Activated T-cell treated with anti-CD3 and anti-CD28 coated beads, Interleukin-2, amount 50 U/mL, for 24 hours (primary cell): ENCODE measurements at places on chromosomes 7 and 10.
A peak's percentile ranks its signal among the peaks of the same experiment; 100 is the strongest.

DNA sequence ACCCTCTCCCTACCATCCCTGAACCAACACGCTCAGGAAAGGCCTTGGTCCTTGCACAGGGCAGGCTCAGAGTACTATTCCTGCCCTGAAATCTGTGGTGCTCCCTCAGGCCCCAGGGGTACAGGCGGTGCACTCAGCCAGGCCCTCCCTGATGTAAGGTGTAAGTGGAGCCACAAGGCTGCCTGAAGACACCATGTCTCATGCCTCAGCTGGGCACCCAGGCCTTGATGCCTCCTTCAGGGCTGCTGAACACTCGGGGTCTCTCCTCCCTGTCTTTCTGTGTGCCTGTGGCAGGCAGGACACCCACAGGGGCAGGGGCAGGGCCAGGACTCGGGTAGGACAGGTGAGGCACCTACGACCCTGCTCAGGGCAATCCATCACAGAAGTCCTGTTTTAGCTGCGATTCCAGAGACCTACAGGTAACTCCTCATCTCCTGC is 22.9 kb upstream of the ANTXRL start:
- DNase-seq, result no peak

DNA sequence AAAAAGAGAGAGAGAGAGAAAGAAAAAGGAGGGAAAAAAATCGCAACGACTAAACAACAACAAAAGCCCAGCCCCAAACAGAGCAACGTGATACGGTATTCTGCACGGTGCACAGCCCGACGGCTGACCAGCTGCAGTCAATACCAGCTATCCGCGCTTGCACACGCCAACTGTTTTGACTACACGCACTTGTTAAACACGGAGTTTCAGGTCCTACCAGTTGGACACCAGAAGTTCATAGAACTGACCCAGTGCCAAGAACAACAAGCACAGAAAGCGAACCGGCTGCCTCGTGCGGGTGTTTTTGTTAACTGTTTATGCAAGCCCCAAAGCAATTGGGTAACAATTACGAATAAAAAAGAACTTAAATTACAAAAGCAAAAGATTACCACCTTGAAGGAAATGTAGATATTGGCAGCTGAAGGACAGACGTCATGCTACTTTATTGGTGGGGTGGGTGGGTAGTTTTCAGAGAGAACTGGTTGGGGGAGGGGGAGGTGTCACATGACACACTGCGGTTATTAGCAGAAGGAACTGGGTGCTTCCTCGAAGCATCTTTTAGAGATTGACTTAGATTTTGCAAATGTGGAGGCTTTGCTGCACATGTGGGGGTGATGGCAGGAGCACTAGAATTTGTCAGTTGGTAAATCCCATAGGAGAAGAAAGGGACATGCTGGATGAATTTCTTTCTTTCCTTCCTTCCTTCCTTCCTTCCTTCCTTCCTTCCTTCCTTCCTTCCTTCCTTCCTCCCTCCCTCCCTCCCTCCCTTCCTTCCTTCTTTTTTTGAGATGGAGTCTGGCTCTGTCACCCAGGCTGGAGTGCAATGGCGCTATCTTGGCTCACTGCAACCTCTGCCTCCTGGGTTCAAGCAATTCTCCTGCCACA is 110.6 kb upstream of the EFCAB10 start:
- DNase-seq, result peak; percentile 55

DNA sequence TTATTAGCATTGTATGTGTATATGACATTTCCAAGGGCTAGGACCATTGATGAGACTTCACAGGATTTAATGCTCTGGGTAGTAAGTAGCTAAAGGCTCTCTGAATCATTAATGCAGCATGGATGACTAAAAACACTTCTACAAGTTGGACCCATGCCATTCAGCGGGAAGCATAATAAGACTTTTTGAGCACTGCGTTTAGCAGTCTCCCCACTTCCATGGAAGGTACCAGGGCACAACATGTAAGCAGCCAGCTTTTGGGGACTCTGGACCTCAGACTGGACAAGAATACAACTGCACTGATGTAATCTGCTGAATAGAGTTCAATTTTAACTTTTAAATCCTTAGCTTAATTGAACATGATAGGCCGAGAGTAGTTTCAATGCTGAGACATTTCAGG is 191.7 kb upstream of the IMMP2L start:
- no peak for DNase-seq

- DNase-seq, result no peak
These were observed 265.6 kb downstream of the PHF14 start for GRCh38 chr7:11239316-11239715.
